ENCODE measurements at places on chromosomes 13 and 19.

DNA sequence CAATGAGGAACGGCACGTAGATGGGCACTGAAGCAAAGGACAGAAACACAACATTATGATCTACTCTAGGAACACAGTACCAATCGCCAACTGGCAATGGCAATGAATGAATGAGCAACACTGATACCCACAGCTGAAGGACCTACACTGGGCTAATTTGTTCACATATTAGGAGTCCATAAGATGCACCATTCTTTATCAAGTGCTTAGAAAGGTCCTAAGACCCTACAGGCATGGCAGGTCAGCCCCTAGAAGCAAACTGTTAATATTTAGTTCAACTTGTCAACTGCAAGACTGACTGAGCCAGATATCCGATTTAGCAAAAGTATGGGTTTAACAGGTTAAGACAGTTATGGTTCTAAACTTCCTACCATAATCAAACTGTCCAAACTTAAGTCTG lies 4.8 kb downstream of the SHISA2 start:
- no peak for DNase-seq

GRCh38 chr13:72908416-72908815 lies 126.5 kb downstream of the PIBF1 start:
- no peak for DNase-seq

DNA sequence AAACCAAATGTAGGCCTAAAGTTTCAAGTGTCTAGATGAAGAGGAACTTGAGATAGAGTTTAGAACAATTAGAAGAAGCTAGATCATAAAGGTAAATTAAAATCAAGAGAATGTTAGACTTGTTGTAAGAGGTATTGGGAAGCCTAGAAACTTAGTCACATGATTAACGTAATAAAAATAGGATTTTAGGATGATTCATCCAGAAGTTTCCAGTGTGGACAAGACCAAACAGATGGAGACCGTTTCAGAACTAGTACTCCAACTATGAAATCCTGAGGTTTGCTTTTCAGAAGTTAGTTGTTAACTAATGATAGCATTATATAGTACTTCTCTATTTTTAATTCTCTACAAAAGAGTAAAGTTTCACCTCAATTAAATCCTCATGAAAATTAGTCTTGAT lies 104.9 kb downstream of the MZT1 start:
- DNase-seq = no peak

DNA sequence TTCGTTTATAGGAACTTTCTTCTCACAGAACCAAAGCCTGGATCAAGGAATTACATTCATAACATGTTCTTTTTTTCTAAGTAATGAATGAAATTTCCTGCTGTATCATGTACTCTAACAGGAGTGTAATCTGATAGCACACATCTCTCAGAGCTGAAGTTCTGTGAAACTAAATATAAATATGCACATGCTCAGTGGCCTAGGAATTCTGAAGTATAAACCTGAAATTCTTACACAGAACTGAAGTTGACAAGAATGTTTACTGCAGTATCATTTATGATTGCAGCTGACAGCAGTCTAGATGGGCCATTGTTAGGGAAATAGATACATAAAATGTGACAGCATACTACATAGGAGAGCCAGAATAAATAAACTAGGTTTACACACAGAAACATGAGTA lies 54.5 kb downstream of the USP12 start:
- no peak for DNase-seq

GRCh38 chr13:77105051-77105450 lies 78.1 kb upstream of the FBXL3 start:
- no peak for DNase-seq

DNA sequence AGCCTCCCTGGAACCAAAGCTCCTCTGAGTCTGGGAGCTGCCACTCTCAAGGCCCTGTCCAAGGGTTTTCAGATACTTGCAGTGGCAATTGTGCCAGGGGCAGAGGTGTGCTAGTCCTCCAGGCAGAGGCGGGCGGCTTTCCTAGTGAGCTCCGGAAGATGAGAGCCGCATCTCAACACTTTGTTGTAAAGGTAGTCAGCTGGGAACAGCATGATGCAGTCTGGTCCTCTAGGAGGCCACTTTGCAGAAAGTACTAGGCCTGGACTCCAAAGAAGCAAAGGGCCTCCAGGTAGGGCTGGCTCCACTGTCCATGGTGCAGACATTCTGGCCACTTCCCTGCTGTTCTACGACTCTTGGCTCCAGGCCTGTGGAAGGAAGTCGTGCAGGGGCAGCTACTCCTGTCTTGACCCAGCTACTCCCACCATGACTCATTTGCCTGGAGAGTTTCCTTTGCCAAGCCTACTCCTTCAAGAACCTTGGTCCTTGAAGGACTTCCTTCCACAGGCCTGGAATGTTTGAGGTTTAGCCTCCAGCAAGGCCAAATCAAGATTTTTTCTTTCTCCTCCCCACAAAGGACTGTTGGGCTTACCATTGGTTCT lies 9.9 kb upstream of the ZNF536 start:
- no peak for DNase-seq

DNA sequence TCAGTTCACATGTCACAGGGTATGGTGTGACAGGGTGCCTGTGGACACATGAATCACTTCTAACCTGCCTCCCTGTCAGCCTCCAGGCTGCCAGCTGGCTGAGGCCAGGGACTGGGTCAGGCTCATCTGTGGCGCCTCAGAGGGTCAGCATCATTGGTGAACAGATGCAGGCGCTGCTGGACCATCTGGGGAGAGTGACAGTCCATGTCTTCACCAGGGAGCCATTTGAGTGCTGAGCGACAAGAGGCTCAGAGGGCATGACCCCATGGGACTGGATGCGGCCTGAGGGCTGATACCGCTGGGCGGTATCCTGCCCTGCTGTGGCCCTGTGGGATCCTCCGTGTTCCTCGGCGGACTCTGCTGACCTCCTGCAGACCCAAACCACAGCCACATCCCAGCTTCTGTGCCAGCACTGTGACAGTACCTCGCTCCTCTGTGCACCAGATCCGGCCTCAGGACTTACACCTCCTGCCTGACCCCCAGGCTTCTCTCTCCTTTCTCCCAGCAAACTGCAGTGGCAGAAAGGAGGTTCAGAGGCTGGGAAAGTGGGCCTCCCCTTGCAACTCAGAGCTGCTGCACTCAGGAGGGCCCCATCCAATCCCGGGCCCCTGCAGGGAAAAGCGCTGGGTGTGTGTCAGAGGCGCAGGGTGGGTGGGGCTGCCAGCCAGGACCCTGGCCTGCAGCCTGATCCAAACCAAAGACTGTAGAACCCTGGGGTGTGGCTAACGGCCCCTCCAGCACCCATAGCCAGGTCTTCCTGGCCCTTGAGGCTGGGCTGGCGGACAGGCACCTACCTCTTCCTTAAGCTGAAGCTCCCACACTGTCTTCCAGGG lies 10.2 kb downstream of the ACTMAP start:
- no peak for DNase-seq

DNA sequence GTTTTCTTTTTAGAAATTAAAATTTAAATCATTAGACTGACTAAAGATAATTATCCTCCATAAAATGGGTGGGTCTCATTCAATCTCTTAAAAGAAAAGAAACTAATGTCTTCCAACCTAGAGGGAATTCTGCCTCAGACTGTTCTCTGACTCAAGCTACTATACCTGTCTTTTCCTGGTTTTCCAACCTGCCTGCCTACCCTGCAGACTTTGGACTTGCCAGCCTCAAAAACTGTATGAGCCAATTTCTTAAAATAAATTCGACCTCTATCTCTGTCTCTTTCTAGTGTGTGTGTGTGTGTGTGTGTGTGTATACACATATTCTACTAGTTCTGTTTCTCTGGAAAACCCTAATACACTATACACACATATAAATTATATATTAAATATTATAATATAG lies 847.3 kb downstream of the PCDH17 start:
- DNase-seq = no peak

DNA sequence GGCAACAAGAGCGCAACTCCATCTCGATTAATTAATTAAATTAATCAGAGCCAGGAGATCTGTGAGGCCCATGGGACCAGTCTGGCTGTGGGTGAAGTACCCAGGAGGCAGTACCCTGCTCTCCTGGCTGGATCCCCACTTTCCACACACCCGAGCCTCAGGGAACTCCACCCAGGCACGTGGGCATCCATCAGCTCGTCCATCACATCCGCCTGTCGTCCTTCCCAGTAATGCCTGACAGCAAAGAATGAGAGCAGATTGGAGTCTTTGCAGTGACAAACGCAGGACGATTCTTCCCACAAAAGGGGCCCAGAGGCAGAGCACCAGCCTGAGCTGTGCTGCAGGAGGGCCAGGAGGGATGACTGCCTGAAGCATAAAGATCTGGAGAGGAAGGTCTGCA lies 35.8 kb downstream of the VSTM2B start:
- DNase-seq = no peak

GRCh38 chr19:47529018-47529742 lies 14.3 kb upstream of the NAPA start:
- DNase-seq = no peak

DNA sequence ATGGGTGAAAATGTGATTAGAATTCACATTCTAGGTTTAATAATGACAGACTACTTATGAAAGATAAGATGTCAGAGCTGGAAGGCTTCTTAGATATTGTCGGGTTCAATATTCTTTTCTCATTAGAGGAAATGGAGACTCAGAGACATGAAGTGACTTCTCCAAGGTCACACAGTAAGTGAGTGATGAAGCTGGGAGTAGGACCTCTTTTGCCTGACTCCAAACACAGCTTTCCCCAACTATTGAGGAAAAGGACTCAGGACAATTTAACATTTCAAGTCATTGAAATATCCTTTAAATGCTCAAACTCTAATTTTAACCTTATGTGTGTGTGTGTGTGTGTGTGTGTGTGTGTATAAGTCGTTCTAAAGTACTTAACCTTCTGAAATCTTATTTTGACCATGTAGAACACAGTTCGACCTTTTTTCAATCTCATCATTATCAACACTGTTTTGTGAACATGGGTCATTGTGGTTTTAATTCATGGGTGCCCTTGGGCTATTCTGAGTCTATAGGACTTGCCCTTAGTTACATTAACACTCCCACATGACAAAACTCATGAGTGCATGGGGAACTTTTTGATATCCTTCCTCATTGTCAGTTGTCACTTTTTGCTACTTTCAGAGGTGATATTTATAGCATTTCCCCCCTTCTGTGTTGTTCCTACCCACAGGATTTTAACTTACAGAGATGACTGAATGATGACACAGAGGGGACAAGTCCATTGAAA lies 53.0 kb downstream of the LRCH1 start:
- peak; percentile 33 for DNase-seq

DNA sequence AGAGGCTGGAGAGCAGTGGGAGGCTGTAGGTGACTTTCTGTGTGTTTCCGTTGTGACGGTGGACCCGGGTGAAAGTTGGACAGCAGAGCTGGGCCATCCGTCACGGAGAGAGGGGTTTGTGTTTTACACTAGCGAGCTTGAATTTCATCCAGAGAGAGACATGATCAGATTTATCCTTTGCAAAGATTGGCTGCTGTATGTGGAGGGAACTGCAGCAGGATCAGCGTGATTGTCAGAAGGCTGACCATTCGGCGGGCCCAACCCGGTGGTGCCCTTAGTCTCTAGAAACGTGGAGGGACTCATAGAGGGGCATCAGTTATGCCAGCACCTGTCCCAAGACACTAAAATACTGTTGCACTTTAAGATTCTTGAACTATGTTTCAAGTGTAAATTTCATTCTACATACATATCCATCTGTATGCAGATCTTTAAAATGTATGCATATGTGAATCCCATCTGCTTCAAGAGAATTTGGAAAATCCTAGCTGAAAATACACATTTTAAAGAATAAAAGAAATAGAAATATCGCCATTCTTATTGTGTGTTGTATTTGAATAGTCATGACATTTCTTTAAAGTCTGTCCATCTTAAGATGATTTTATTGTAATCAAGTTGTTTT lies 7.0 kb downstream of the FAM124A start:
- DNase-seq = no peak

DNA sequence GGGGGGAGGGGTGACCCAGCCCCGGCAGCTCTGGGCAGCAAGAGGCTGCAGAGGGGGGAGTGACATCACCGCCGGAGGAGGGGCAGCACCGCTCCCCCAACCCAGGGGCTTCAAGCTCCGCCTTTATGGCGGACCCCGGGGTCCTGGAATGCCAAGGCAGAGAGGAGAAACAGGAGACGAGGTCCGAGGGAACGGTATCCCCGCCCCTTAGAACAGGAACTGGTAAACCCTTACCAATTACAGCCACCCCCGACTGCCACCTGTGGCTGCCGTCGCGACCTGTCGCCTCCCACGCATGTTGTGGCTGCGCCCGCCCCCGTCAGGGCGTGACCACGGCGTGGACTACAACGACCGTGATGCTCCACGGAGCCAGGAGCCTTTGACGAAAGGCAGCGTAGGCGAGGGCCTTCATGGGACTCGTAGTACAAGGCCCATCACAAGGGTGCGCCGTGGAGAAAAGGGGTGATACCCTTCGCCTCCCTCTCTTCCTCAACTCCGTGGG lies 4.1 kb upstream of the KCNC3 start:
- peak; percentile 92 for DNase-seq

GRCh38 chr13:111914241-111915103 lies 152.5 kb upstream of the SOX1 start:
- DNase-seq = no peak

- no peak for DNase-seq
These were observed 403.3 kb downstream of the COG6 start for GRCh38 chr13:40058757-40059236.

DNA sequence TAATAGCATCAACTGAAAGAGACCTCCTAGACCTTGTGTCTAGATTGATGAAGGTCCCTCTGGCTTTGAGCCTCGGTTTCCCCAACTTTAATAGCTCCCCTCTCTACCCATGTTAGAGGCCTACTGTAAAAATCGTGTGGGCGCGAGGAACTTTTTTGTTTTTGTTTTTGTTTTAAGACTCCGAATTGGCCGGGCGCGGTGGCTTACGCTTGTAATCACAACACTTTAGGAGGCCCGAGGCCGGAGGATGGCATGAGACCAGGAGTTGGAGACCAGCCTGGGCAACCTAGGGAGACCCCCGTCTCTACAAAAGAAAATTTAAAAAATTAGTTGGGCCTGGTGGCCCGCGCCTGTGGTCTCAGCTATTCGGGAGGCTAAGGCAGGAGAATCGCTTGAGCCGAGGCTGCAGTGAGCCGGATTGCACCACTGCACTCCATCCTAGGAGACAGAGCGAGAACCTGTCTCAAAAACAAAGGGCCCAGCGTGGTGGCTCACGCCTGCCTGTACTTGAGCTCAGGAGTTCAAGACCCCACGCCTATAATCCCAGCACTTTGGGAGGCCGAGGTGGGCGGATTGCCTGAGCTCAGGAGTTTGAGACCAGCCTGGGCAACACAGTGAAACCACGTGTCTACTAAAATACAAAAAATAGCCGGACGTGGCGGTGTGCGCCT lies 858 bp upstream of the PPP6R1 start:
- no peak for DNase-seq

- no peak for DNase-seq
These were observed 446.7 kb upstream of the SPRY2 start for GRCh38 chr13:80787604-80788003.

DNA sequence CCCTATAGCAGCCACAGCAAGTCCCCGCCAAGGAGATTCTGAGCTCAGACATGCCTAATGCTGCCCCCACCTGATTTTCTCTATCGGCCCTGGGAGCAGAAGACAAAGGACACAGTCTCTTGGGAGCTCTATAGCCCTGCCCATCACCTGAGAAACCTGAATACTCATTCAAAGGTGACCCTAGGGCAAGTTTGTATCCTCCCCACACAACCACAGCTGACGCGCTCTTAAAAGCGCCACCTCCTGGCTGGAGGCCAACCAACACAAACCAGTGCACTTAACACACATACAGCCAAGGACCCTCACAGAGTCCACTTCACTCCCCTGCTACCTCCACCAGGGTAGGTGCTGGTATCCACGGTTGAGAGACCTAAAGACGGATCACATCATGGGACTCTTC lies 8.8 kb upstream of the IGFL4 start:
- no peak for DNase-seq

GRCh38 chr13:33800646-33801186 lies 17.2 kb upstream of the RFC3 start:
- DNase-seq = no peak
